ENCODE measurements at places on chromosomes 11 and 22.

- DNase-seq = no peak
Observed at GRCh38 chr11:133977067-133977677, 20.4 kb upstream of the IGSF9B start.

DNA sequence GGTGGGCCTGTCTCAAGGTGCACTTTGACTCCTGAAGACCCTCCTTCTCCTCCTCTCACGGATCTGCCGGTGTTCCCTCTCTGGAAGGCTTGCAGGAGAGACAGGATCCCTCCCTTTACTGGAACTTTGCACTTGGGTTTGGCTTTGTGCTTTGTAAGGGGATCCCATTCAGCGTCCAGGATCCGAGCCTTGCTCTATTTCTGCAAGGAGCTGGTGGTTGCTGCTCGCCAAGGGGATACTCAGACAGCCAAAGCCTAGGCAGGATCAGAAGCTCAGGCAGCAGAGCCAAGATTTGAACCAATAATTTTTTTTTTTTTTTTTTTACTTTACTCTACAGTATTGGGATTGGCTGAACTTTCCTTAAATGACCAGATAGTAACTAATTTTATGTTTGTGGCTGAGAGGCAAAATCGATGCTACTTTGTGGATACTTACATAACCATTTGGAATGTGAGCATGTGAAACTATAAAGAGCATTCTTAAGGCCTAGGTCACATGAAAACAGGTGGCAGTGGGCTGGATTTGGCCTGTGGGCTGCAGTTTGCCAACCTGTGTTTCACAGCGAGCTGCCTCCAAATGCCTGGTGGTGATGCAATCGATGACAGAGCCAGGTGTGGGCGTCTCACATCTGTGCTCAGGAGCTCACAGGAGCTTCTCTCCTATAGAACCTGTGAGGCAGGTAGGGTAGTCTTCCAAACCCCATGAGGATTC lies 25.2 kb downstream of the BCR start:
- DNase-seq = no peak

- DNase-seq = peak; percentile 61
Observed at GRCh38 chr11:108697872-108698473, 33.1 kb downstream of the DDX10 start.

- no peak for DNase-seq
Observed at GRCh38 chr11:134086376-134086775, 17.5 kb downstream of the JAM3 start.

DNA sequence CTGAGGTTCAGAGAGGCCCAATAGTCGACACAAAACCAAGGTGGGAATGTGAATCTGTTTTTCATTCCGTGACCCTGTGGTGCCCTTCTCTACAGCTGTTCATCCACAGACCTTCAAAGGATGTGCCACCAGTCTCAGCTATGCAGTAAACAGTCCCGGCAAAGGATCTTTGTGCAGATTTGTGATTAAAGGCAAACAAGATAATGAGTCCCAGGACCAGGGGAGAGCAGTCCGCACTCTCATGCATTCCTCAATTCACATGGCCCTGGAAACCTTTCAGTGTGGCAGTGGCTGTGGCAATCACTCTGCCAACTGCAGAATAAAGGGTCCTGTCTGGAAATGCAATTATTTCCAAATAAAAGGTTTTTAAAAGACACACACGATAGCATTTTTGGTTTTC lies 418.6 kb downstream of the TENM4 start:
- DNase-seq = no peak

GRCh38 chr22:44337678-44338004 lies 24.9 kb upstream of the SHISAL1 start:
- DNase-seq = no peak

GRCh38 chr11:77030834-77031414 lies 3.3 kb upstream of the B3GNT6 start:
- no peak for DNase-seq

DNA sequence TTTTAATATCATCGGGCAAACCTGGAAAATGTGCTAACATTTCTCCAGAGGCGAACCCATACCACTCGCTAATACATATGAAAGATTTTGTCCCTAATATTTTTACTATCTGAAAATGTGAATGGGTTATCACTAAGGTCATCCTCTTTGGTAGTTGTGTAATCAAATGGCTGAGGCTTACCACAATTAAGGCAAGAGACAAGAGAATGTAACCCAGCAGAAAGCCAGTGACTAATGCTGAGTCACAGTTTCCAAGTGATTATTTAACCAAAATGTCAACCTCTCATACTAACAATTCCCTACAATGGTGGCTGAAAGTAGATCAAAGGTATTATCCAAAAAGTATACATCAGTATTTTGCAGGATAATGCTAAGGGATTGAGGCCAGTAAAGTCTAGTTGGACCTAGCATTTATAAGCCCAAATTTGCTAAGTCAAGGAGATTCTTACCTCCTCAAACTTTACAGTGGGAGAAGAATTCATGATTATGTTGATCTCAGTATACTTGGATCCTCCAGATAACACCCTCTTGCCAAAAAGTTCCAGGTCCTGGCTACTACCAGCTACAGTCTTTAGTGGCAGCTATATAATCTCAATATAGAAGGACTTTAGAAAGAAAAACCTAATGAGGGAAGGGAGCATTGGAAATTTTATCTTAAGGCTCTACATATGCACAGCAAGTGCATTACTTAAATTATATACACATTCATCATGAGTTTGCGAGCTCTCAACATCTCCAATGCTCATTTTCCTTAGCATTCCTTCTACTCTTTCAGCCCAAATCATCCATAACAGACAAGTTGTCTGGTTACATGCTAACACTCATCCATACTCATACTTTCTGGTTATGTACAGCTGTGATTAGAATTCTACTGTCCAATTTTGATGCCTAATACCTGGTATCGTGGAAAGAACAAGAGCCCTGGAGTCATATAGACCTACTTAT lies 25.4 kb downstream of the SIK3 start:
- no peak for DNase-seq

- no peak for DNase-seq
Observed at GRCh38 chr22:41907436-41908401, 7.2 kb downstream of the SHISA8 start.

DNA sequence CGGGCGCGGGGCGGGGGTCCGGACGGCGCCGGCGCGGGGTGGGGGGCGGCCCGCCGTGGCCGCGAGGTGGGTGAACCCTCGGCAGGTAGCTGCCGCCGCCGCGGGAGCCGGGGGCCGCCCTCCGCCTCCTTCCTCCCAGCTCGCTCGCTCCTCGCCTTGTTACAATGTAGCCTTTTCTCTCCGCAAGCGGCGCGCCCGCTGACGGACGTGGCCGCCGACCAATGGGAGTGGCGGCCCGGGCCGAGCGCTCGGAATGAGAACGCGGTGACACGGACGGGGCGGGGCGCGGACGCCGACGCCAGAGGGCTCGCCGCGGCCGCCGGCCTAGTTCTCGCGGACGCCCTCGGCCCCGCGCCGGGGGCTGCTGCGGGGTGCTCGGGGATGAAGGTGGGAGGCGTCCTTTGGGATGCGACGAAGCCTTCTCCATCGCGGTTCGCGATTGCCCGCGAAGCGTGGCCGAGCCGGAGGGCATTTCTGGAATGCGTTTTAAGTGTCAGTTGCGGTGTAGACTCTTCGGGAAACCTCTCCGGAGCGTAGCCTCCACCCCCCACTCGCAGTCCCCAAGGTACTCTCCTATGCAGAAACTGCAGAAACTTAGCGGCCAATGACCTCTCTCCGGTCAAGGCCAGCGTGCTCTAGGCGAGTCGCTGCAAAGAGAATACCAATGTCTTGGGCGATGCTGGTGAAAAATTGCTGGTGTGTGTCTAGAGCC lies 734 bp downstream of the PRDM11 start:
- DNase-seq = peak; percentile 80

GRCh38 chr11:1918436-1919315 lies 827 bp upstream of the TNNT3 start:
- no peak for DNase-seq

- DNase-seq = no peak
Observed at GRCh38 chr11:6607190-6607795, 3.7 kb downstream of the ILK start.

GRCh38 chr22:18991821-18992442 lies 55.8 kb upstream of the PRODH start:
- no peak for DNase-seq

- no peak for DNase-seq
Observed at GRCh38 chr22:46140989-46141928, 9.1 kb upstream of the PPARA start.

DNA sequence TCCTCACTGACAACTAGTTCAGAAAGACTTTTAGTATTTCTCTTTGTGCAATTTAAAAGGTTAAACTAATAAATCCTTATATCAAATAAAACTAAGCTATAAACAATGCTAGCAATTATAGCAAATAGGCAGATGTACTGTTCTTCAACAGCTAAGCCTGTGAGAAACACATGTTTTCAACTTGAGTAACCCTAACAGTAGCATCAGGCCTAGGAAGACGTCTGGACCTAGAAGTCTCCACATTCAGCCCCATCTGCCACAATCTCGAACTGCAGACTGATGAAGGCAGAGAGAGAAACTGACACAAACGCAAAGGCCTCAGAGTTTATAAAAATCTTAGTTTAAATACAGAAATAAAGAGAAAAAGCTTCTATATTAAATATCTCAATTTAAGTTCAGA lies 2.5 kb downstream of the ST13 start:
- DNase-seq = peak; percentile 52

DNA sequence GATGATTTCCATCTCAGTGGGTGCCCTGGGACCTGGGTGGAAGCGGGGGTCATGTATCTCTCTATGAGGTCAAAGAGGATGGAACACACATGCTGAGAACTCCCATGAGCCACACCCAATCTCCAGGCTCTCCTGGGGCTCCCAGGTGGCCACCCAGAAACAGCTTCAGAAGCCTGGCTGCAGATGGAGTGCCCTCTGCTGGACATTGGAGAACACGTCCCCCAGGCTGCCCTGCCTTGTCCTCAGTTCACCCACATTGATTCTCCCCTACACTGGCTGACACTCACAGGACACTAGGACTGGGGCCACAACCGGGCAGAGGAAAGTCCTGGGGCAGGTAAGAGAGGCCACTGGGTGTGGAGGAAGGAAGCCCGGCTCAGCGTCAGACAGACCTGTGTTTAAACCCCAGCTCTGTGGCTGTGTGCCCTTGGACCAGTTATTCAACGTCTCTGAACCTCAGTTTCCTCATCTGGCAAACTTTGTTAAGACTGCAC lies 4.5 kb upstream of the NOL12 start:
- peak; percentile 44 for DNase-seq

DNA sequence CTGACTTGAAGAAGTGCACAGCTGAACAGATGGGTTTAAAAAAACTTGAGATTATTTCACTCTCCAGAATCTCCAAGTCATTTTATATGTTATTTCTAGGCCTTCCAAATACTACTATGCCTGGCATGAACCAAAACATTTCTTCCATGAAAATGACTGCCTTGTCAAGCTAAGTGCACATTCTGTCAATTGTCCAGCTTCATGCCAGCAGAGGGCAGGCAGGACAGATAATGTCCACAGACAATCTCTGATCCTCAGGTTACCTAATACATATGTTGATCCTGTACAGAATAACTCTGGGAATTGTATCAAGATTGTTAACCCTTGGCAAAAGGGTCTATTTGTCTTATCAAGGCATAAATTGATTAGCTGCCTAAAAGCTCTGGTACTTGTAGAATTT lies 229.5 kb downstream of the AASDHPPT start:
- DNase-seq = peak; percentile 28

DNA sequence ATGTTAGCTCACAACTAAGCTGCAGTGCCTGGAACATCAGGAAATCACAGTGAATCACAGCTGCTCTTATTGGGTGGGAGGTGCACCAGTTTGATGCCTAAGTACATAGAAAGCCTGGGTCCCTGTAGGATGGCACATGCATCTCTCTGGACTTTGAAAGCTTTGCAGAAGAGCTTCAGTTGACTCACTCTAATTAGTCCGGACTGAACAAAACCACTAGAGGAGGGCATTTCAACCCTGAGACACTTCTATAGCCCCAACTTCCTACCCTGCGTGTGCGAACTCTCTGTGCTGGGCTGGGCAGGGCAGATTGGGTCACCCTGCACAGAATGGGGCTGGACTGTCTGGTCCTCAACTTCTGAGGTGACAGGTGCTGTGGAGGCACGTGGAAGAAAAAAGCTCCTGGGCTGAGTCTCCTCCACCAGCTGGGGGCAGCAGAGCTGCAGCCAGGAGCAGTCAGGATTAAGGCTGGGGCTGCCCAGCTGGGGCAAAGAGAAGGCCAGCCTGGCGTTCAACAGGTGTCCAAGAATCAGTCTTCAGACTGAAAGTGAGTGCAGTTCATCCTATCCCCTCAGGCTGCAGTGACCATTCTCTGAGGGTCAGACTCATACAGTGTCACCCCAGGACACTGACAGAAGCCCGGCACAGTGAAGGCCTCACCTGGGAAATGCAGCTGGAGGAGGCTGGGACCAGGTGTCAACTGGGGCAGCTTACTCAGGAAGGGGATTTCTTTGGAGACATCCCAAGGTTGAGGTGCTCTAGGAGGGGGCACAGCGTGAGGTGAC lies 22.1 kb downstream of the GGTLC2 start:
- DNase-seq = peak; percentile 72

DNA sequence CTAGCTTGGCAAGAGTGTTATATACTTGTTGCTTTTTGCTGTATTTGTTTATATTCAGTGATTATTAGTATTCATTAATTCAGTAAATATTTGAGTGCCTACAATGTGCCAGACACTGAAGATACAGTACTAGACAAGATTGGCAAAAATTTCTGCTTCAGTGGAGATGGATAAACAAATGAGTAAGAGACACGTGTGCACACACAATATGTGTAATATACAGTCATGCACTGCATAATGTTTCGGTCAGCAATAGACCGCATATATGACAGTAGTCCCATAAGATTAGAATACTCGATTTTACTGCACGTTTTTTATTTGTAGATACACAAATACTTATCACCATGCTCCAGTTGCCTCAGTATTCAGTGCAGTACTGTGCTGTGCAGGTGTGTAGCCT lies 104.9 kb upstream of the GAL start:
- DNase-seq = no peak

All from NCI-H524 (cell line).